ENCODE measurements at places on chromosomes 11 and 22.
A peak's percentile ranks its signal among the peaks of the same experiment; 100 is the strongest.

DNA sequence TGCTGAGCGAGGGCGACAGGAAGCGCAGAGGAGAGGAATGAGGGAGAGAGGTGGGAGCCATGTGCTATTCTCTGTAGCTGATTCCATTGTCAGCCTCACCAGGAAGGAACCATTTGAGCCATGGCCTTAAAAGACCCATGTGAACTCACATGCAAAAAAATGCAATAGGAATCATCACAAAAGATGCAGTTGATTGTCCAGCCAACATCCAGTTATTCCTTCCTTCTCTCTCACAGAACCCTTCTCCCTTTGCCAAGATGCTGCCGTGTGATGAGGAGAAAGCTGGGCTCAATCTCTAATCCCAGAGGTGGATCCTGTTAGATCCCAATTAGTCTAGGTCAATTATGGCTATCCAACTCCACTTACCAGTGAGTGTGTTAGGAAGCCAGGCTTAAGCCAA is 58.2 kb upstream of the RRAS2 start:
- DNase-seq = no peak

DNA sequence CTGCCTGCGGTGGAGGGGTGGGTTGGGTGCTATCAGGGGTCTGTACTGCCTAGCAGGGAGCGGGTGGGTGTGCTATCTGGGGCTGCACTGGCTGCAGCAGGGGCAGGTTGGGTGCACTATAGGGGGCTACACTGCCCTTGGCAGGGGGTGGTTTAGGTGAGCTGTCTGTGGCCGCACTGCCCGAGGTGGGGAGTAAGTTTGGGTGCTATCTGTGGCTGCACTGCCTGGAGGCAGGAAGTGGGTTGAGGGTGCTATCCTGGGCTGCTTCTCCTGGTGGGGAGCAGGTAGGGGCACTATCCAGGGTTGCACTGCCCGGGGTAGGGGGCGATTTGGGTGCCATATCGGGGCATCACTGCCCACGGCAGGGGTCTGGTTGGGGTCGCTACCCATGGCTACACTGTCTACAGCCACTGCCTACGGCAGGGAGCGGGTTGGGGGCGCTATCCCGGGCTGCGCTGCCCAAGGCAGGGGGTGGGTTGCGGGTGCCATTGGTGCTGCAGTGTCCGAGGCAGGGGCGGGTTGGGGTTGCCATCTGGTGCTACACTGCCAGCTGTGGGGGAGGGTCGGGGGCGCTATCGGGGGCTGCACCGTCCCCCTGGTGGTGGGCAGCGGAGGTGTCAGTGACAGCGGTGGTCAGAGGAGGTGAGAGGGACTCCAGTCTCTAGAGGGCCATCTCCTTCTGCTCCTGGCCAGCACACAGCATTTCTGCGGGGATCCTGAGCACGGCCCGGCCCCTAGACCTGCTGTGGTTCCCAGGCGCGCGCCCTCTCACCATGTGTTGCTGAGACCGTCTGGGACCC is 1.3 kb upstream of the RFPL2 start:
- DNase-seq = no peak

GRCh38 chr11:16926883-16927626 is 87.2 kb downstream of the PLEKHA7 start:
- no peak for DNase-seq

DNA sequence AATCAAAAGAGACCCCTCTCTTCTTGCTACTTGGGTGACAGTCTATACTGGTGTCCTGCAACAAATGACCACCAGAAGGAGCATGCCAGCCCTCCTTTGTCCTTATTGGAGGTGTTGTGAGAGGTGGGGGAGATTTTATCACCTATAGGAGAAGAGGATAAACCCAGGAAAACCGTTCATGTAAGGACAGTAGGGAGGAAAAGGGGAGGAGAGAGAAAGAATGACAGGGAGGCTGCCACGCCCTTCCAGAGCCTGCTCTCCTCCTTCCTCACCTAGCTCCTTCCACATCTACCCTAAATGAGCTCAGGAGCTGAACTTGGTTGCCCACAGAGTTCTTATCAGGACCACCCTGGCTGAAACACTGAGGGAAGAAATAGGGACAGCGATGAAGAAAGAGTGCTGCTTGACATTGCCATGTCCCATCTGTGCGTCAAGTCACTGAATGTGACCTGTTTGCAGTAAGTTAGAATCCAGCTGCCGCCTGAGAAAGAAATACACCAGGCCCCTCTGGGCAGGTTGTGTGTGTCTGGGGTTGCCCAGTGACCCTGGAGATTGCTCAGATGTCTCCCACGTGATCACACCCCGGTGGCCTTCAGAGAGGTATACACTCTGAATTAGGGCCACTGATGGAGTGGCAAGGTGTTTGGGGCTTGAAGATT is 40.4 kb upstream of the ETS1 start:
- peak; percentile 65 for DNase-seq

DNA sequence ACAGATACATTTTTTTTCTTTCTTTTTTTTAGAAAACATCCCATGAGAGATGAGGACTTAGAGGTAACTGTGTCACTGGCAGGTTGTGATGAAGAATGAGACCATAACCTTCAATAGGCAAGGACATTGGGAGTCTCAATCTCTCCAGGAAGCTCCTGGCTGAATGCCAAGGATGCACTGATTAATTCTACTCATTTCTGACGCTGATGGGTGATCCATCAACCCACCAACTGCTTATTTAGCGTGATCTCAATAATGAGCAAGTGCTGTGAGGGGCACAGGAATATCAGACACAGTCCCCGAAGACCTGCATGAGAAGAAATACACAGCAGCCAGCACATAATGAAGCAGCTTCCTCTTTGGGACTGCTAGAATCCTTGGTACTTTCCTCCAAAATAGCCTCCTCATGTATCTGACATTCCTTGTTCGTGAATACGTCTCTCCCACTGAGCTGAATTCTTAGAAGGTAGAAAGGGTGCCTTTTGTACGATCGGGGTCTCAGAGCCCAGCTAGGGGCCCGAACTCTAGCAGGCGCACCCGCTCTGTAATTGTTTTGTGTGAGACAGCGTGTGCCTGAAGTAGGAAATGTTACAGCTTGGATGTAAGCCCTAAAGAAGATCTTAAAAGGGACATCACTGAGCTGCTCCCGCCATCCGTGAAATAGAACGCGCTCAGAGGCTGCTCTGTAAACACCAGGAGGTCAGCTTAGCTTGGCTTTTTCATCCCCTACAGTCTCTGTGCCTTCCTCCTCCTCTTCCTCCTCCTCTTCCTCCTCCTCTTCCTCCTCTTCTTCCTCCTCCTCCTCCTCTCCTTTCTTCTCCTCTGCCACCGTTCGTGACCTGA is 7.2 kb downstream of the CLMP start:
- DNase-seq = no peak

- DNase-seq = no peak
Observed at GRCh38 chr11:79050786-79051185, 390.0 kb downstream of the TENM4 start.

DNA sequence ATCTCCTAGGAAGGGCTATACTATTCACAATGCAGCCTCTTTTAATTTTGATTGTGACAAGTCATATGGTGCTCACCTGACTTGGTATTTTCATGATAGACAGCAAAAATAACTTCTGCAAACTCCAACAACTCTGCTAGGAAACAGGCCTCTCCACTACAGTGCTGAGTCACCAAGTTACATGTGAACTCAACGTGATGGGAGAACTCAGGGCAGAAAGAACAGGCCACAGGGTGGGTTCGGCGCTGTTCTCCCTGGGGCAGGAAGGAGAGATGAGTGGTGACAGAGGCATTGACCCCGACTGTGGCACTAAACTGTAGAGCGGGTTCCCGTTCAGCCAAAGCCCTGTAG is 76.6 kb upstream of the UCP3 start:
- DNase-seq = no peak

GRCh38 chr22:28105413-28105812 is 186.4 kb upstream of the PITPNB start:
- no peak for DNase-seq

- DNase-seq = no peak
Observed at GRCh38 chr22:43501878-43502277, 90.1 kb downstream of the MPPED1 start.

DNA sequence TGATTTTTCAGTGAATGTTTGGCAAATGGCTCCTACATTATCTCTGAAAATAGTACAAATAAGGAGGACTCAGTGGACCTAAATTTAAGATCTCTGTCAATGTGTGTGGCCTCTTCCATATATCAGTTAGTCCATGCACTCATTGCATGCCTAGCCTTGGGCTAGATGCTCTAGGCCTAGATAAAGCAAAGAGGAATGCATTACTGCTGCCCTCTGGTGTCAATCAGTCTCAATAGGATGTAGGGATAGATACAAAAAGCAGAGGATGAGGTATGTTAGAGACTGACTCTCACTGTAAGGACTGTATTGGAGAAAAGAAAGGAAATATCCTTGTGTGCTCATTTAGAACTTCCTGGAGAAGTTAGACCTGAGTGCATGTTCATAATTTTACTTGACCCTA is 42.0 kb downstream of the MS4A2 start:
- peak; percentile 55 for DNase-seq

DNA sequence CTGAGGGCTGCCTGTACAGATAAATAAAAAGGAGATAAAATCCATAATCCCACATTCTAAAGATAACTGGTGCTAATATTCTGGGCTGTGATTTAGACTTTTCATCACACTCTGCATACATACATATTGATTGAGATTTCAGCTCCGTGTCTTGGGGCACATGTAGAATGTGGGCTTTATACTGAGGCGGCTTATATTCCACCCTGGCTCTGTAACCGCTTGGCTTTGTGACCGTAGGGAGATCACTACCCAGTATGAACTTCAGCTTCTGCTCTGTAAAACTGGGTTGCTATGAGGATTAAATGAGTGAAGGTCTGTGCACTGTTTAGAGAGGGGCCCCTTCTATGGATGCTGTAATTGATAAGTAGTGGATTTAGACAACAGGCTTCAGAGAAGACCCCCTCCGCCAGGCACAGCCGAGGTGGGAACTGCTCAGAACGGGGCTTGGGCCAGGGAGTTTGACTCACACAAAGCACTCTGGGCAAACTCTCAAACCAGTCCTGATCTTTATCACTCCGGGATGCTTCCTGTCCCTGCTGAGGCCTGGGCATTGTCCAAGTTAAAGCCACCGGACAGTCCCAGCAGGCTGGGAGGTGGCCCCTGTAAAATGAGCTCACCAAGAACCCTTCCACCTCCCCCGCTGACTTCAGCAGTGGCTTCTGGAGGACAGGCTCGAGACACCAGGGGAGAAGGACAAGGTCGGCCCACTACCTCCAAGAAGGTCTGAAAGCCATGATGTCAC is 17.2 kb downstream of the KIAA1671 start:
- no peak for DNase-seq

GRCh38 chr11:82872377-82873150 is 27.7 kb downstream of the PRCP start:
- DNase-seq = no peak

DNA sequence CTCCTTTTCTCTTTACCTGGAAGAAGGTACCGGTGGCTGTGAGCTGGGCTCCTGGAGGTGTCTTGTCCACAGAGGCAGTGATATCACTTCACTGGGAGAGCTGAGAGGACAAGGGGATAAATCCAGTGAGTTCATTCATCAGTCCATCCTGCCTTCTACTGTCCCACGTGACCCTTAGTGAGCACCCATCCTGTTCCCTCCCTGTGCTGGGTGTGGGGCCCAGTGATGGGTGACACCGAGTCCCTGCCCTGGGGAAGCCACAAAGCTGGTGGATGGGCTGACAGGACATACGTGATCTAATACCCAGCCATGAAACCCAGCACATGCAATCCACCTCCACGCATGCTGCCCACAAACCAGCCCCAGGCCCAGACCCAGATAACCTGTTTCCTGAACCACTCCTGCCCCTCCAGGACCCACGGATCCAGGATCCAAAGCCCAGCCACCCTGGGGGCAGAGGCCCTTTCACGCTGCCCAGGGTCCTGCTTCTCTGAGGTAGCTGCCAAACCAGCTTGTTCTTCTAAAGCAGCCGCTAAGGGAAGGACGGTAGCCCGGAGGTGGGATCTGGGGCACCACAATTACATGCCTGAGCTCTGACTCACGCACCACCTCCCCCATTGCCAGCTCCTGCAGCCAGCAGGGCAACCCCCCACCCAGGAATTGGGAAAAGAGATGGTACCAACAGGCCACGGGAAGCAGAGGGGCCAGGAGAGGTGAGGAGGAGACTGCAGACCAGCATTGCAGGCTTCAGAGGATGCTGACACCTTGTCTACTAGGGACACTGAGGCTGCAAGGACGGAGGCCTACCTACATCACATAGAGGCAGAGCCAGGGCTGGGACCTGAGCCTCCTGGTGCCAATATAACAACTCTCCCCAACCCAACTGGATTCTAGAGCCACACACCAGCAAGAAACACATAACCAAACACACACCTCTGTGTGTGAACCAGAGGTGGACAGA is 35.2 kb downstream of the GDPD5 start:
- DNase-seq = no peak

DNA sequence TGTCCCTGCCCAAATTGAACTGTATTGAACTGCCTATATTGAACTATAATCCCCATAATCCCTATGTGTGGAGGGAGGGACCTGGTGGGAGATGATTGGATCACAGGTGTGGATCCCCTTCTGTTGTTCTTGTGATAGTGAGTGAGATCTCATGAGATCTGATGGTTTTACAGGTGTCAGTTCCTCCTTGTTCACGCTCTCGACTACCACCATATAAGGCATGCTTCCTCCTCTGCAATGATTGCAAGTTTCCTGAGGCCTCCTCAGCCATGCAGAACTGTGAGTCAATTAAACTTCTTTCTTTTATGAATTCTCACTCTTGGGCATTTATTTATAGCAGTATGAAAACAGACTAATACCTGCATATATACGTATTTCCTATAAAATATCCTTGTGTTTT is 206.5 kb upstream of the PDGFD start:
- peak; percentile 5 for DNase-seq

DNA sequence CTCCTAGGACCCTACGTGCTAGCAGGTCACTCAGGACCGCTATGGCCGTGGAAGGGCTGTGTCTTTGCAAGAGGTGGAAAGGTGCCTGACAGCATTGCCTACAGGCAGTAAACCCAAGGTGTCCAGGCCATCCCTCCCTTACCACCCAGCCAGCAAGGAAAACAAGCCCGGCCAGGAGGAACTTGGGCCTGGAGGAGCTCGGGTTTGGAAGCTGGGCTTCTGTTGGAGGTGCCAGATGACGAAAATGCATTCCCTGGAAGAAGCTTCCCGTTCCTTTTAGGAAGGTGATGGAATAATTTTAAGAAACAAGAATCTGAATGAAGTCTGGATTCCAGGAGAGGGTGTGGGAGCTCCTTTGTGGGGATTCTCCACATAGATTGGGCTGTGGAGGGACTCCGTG is 23.6 kb downstream of the FBLN1 start:
- no peak for DNase-seq

DNA sequence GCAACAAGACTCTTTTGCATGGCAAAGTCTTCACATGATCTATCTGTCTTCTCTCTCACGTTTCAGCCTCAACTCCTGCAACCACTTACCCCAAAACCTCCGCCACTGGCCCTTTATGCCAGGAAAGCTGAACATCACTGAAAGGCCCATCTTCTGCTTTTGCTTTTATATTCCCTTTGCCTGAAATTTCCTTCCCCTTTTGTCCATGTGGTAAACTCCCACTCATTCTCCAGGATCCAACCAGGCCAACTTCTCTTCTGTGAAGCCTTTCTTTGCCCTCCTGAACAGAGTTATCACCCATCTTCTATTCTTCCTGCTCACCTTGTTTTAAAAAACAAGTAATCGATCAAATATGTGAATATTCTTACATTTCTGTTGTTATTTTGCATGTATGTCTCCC is 117.8 kb downstream of the WNT11 start:
- DNase-seq = no peak

- DNase-seq = no peak
Observed at GRCh38 chr11:100831929-100832494, 144.9 kb downstream of the ARHGAP42 start.

- DNase-seq = peak; percentile 30
Observed at GRCh38 chr11:76237914-76238313, 31.6 kb upstream of the WNT11 start.

- DNase-seq = no peak
Observed at GRCh38 chr11:129703846-129704245, 111.8 kb upstream of the TMEM45B start.
